ENCODE measurements at places on chromosomes 3 and 15. TPM values are rescaled to one million over a fixed set of nuclear protein-coding genes. Genes with fewer than 3 reads are reported as not detected.

GADL1 gene
- total RNA-seq, result under 0.01 TPM

TMCO5A gene
- total RNA-seq, result not detected

CXCR6 gene
- total RNA-seq, result under 0.01 TPM

FAH gene
- 52.9 TPM for total RNA-seq

SEMA6D gene
- 4.5 TPM for total RNA-seq

ZIC4 gene
- not detected for total RNA-seq

ZNF106 gene
- total RNA-seq, result 97.6 TPM

PLA2G4E gene
- total RNA-seq, result not detected

GOLGA6L10 gene
- total RNA-seq, result 0.11 TPM

TMOD2 gene
- total RNA-seq, result 13.4 TPM

FEZF2 gene
- total RNA-seq, result not detected

NLGN1 gene
- 20.1 TPM for total RNA-seq

HDC gene
- not detected for total RNA-seq

CSTA gene
- 1.1 TPM for total RNA-seq

SPATA12 gene
- total RNA-seq, result 0.11 TPM

ASB14 gene
- total RNA-seq, result under 0.01 TPM

CELSR3 gene
- total RNA-seq, result 1.00 TPM

RHCG gene
- total RNA-seq, result not detected

ZBED2 gene
- total RNA-seq, result under 0.01 TPM

TGM5 gene
- total RNA-seq, result not detected

DUOXA2 gene
- total RNA-seq, result not detected

MAP2K5 gene
- total RNA-seq, result 5.1 TPM

RPL15 gene
- 2,608 TPM for total RNA-seq

GOLGA8T gene
- total RNA-seq, result not detected

OR5K2 gene
- not detected for total RNA-seq

KBTBD13 gene
- total RNA-seq, result not detected

RASL12 gene
- total RNA-seq, result 4.1 TPM

SLC6A11 gene
- total RNA-seq, result not detected

ZBBX gene
- total RNA-seq, result 0.12 TPM

AP3B2 gene
- 0.22 TPM for total RNA-seq

NANOGP8 gene
- total RNA-seq, result not detected

GRAMD1C gene
- total RNA-seq, result 7.6 TPM

NEK10 gene
- 7.0 TPM for total RNA-seq

FURIN gene
- total RNA-seq, result 38.5 TPM

IL20RB gene
- total RNA-seq, result 1.8 TPM

TMEM40 gene
- total RNA-seq, result not detected

PLSCR5 gene
- not detected for total RNA-seq

NUSAP1 gene
- 51.1 TPM for total RNA-seq

Measured in uterine smooth muscle cell (primary cell).